ENCODE measurements at places on chromosomes 2 and 18. TPM values are rescaled to one million over a fixed set of nuclear protein-coding genes. Genes with fewer than 3 reads are reported as not detected.

Gene TUBB8B
- total RNA-seq, result 0.36 TPM

DNA sequence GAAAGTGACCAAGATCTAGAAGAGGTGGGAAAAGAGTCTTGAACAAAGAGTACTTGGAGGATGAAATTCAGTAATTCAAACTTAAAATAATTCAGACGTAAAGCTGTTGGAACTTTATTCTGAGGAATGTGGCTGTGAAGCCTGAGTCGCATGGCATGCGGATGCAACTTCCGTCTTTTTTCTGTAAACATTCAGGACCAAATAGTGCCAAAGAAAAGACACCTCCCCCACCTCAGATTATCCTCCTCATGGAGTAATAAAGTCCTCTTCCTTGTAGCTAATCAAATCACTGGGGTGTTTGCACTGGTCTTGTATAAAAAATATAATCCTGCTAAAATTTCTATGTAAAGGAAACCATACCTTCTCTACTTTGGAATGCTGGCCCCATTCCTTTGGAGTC, 790.4 kb downstream of the TSN start:
- H3K36me3 ChIP-seq, result no peaks in the 10 kb centered on the region
- no peak overlapping the region for H3K27ac ChIP-seq
- no peaks in the 10 kb centered on the region for H3K27me3 ChIP-seq
- no peaks in the 10 kb centered on the region for H3K4me1 ChIP-seq
- DNase-seq, result no peak
- no peak overlapping the region for H3K4me3 ChIP-seq

DNA sequence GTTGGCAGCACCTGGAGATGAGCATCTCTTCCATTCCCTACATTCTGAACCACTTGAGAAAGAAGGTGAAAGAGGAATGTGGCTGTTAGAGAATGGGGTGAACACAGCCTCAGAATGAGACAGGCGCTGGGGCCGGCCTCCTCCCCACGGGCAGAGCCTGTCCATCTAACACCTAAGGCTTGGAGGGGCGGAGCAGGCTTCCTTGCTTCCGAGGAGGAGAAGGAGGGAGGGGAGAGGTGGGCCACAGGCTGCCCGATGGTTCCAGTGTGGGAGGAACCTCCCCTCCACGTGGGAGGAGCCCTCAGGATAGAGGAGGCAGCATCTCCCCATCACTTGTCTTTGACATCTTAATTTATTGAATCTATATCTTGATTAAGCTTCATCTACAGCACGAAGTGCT, 68.6 kb downstream of the CIB4 start:
- no peak overlapping the region for H3K27ac ChIP-seq
- no peak overlapping the region for H3K4me3 ChIP-seq
- H3K4me1 ChIP-seq, result peaks cover 6% of the 10 kb centered on the region
- no peaks in the 10 kb centered on the region for H3K36me3 ChIP-seq

GRCh38 chr2:30216157-30216556, 15.2 kb upstream of the LBH start:
- H3K27me3 ChIP-seq, result no peaks in the 10 kb centered on the region
- no peak overlapping the region for H3K4me3 ChIP-seq
- no peak for DNase-seq
- 0 out of 2 replicates have a peak, but pooled peaks cover 3% of the 10 kb centered on the region for H3K4me1 ChIP-seq

DNA sequence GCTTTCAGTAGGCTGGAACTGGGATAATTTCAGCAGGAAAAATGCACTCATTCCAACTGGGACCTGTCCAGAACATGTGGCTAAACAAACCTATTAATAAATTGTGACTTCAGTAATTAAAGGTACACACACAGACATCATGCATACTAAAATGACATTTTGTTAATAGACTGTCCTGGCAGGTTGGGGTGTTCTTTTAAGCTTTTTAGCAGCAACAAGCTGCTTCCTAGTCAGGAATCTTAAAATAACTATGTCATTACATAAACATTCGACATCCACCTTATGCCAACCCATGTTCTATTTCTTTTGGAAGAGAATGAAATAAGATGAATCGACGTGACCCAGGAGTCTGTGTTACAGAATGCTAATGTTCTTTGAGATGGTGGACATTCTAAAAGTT, 435.7 kb downstream of the TXNL1 start:
- no peaks in the 10 kb centered on the region for H3K27me3 ChIP-seq
- H3K4me1 ChIP-seq, result no peaks in the 10 kb centered on the region
- no peaks in the 10 kb centered on the region for H3K36me3 ChIP-seq
- no peak for DNase-seq

- DNase-seq, result no peak
- no peaks in the 10 kb centered on the region for H3K36me3 ChIP-seq
- no peaks in the 10 kb centered on the region for H3K27me3 ChIP-seq
- H3K4me3 ChIP-seq, result no peak overlapping the region
- no peaks in the 10 kb centered on the region for H3K4me1 ChIP-seq
Measured at GRCh38 chr2:239201531-239201876, 199.3 kb downstream of the HDAC4 start.

GRCh38 chr18:45102126-45102525, 421.4 kb downstream of the SETBP1 start:
- no peak for DNase-seq
- H3K27me3 ChIP-seq, result no peaks in the 10 kb centered on the region
- H3K36me3 ChIP-seq, result no peaks in the 10 kb centered on the region
- no peak overlapping the region for H3K27ac ChIP-seq

GRCh38 chr2:149585166-149585885, 2.2 kb downstream of the MMADHC start:
- DNase-seq, result no peak
- no peak overlapping the region for H3K27ac ChIP-seq

Gene GTF2A1L
- not detected for total RNA-seq

Gene TTN
- 9.7 TPM for total RNA-seq

DNA sequence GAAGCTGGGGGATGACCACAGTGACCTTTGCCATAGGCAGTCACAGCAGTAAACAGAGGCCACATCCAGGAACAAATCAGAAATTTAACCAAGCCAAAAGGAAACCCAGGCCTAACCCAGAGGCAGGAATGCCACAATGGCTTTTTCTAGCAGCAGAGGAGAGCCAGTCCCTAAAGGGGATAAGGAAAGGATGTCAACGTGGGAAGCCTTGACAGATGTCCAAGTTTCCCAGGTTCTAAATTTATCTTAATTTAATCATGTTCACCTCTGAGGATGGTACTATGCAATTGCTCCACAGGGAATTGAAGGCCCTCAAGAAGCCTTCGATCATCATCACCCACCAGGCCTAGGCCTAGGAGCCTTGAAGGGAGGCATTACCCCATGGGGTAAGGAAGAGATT, 374.7 kb downstream of the TNS1 start:
- no peak overlapping the region for H3K4me3 ChIP-seq
- peaks cover 2% of the 10 kb centered on the region for H3K4me1 ChIP-seq
- no peak overlapping the region for H3K27ac ChIP-seq
- H3K27me3 ChIP-seq, result no peaks in the 10 kb centered on the region
- no peak for DNase-seq
- no peaks in the 10 kb centered on the region for H3K36me3 ChIP-seq

Gene TMEM178A
- 14.0 TPM for total RNA-seq

Gene CMPK2
- total RNA-seq, result 0.31 TPM

Gene MOGAT1
- 0.67 TPM for total RNA-seq

Gene CRYGD
- total RNA-seq, result 0.98 TPM

DNA sequence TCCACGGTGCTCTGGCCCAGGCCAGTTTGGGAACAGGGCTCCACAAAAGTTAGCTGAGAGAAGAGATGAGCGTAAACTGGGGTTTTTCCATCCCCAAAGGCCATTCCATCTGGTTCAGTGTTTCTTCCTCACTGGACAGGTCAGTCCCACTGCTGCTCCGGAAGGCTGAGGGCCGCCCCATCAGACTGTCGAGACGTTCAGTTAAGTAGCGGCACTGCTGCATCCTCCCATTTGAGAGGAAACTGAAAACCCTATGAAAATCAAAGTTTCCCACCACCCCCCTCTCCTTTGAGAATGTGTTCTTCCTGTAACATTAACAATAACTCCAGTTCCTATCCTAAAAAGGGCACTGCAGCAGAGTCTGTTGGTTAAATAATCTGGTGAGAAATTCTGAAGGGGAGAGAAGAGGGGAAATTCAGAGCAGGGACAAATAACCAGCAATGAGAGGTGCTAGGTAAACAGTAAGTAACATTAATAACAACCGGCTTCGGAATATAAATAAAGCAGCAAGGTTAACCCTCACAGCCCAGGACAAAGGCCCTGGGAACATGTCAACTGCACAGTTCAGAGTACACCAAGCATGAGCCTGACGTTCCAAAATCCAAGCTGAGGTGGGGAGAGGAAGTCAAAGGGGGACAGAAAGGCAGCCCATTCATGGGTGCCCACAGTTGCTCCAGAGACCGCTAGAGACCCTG, 55.4 kb downstream of the UXS1 start:
- H3K36me3 ChIP-seq, result peaks cover 8% of the 10 kb centered on the region
- DNase-seq, result no peak
- H3K27ac ChIP-seq, result no peak overlapping the region
- H3K4me1 ChIP-seq, result peaks cover 4% of the 10 kb centered on the region

DNA sequence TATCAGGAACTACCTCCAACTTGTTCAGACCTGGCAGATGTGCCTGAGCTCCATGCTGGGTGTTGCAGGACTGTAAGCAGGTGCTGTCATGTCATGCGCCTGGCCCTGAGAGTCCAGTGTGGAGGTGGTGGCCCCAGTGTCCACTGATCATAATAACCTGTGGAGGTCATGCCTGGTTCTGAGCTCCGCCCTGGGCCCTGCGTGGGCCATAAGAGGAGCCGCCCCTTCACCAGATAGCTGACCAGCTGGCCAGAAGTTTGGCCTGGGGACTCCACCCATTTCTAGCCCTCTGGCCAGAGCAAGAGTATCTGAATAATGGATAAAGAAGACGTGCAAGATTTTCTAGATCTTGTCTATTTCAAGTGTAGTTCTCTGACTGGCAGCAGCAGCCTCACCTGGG, 72.4 kb downstream of the CTIF start:
- H3K27ac ChIP-seq, result no peak overlapping the region
- no peak for DNase-seq
- no peaks in the 10 kb centered on the region for H3K27me3 ChIP-seq
- no peaks in the 10 kb centered on the region for H3K36me3 ChIP-seq
- H3K4me1 ChIP-seq, result peaks cover 8% of the 10 kb centered on the region

- no peak overlapping the region for H3K4me3 ChIP-seq
- no peaks in the 10 kb centered on the region for H3K27me3 ChIP-seq
- H3K36me3 ChIP-seq, result no peaks in the 10 kb centered on the region
- H3K4me1 ChIP-seq, result no peaks in the 10 kb centered on the region
- DNase-seq, result no peak
Measured at GRCh38 chr2:8168022-8168717, 513.7 kb upstream of the ID2 start.

Gene RASGRP3
- not detected for total RNA-seq

DNA sequence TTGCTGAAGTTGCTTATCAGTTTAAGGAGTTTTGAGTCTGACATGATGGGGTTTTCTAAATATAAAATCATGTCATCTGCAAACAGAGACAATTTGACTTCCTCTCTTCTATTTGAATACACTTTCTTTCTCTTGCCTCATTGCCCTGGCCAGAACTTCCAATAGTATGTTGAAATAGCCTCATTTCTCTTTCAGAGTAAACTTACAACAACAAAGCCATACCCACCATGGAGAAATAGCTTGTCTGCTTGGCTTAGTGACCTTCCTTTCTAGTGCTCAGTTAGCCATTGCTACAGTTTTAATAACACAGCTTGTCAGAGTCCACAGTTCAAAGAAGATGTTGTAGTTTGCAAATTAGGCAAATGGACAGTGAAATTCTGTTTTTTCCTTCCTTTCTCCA, 228.0 kb downstream of the ETAA1 start:
- no peaks in the 10 kb centered on the region for H3K4me1 ChIP-seq
- H3K36me3 ChIP-seq, result no peaks in the 10 kb centered on the region
- DNase-seq, result no peak
- H3K27me3 ChIP-seq, result no peaks in the 10 kb centered on the region
- H3K4me3 ChIP-seq, result no peak overlapping the region

DNA sequence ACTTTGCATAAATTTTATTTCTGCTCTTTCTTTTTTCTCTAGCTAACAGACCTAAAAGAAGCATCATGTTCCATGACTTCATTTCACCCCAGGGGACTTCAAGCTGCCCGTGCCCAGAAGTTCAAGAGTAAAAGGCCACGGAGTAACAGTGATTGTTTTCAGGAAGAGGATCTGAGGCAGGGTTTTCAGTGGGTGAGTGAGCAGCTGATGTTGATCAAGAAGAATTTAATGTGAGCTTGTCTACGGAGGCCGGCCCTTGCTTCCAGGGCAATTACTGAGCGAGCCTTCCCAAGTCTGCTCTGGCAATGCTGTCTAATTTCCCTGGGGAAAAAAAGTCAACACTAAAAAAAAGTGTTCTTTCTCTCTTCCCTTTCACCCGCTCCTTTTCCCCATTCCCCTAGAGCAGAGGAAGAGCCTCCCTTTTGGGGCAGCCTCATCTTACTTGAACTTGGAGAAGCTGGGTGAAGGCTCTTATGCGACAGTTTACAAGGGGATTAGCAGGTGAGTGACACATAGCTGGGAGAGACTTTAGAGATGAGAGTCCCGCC, 1.2 kb downstream of the CDK15 start:
- no peak for DNase-seq
- H3K27ac ChIP-seq, result no peak overlapping the region
- H3K36me3 ChIP-seq, result no peaks in the 10 kb centered on the region
- no peak overlapping the region for H3K4me3 ChIP-seq
- no peaks in the 10 kb centered on the region for H3K27me3 ChIP-seq

Gene DSG1
- total RNA-seq, result not detected

Gene SKOR2
- 0.21 TPM for total RNA-seq

DNA sequence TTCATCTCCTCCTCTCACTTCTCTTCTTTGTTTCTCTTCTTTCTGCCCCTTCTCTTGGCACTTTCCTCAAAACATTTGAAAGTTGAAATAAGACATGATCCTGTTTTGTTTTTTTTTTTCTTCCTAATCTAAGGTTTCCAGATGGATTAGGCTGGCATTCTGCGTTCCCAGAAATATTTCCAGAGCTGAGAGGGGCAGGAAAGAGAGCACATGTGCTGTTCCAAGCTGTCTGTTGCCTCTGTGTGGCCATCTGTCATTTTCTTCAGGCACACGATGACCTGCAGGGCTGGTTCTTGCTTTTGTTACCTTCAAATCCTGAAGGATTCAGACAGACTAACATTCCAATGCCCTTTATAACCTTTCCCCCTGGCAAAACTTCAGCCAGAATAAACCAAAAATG, 142.9 kb downstream of the RNF144A start:
- H3K27me3 ChIP-seq, result no peaks in the 10 kb centered on the region
- no peak for DNase-seq
- H3K27ac ChIP-seq, result no peak overlapping the region
